CD8-positive, alpha-beta memory T cell (primary cell): ENCODE measurements at places on chromosomes 1 and 21. TPM values are rescaled to one million over a fixed set of nuclear protein-coding genes. Genes with fewer than 3 reads are reported as not detected.

GLIS1 gene
- total RNA-seq, result not detected

DNA sequence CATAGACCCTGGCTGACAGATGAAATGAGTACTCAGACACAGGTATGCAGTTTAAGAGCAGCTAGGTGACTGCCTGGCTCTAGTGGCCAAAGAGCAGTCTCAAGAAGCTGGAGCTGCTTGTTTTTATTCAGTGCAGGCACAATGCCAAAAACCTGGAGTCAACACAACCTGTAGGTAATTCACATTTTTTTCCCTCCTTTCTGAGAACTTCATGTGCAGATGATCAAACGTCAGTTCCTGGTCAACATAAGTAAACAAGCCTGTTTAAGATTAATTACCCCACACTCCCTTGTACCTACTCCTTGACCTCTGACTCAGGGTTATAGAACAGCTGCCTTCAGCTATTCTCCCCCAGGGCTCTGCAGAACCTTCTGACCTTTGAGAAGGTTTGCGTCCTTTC lies 17.3 kb upstream of the ACADM start:
- no peak for DNase-seq

- DNase-seq, result no peak
Measured at GRCh38 chr1:205172729-205173366, 38.7 kb downstream of the DSTYK start.

DNA sequence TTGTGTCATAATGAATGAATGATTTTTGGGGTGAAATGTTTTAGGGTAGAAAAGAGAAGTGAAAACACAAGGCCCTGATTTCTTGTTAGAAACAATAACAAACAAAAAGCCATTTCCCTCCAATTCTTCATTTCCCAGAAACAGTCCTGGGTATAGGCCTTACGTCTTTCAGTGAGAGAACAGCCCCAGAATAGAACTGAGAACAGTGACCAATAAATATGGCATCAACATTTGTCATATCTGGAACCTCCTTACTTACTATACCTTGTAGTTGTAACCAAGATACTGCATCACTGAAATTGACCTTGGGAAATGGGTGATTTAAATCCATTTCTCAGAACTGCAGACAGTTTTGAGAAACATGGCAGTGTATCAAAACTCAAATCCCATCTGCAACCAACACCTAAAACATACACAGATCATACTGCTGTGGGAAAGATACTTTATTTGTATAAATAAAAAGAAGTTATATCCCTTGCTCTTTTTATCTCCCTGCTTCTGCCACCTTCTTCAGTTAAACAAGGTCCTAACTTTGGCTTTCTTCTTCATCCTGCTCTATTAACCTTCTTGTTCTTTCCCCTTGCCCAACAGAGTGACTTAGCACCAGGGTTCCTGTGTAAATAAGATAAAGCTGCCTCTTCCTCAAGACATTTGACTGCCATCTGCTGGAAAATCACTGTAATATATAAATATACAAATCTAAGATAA lies 19.5 kb downstream of the XKR8 start:
- no peak for DNase-seq

DNA sequence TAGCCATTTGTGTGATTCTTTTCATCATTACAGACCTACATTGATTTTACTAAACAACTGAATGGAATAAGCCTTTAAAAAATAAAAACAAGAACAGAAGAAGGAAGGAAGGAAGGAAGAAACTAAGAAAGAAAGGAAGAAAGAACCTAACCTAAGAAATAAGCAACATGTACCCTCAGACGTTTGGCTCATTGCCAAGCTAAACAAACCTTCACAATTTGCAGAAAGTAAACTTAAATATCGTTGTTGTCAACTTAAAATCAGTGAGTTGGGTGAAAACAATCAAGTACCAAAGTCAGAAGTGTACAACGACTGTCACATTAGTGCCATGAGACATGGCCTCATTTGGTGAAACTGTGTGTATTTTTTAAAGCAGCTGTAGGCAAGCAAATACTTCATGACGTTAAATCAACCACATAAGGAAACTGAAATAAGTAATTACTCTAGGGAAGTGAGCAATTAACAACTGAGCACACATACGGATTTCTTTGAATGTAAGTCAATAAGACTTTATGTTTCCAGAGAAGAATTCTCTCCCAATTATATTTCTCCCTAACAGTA lies 313.1 kb upstream of the TMPRSS15 start:
- no peak for DNase-seq

DNA sequence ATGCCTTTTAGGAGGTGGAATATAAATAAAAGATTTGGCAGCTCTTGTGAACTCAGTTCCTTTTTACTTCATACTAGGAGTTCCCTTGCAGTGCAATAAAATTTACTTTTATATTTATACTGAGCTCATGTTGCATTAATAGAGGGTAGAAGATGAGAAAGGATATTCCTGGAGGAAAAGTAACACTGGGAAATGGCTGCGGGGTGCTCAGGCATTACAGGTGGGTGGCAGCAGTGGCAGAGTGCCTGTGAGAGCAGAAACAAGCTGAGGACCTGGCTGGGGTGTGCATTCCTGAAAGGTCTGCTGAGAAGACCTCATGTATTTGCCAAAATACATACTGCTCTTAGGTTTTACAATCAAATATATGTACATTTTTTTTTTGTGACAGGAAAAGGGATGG lies 126.9 kb downstream of the COQ8A start:
- DNase-seq, result no peak

DNA sequence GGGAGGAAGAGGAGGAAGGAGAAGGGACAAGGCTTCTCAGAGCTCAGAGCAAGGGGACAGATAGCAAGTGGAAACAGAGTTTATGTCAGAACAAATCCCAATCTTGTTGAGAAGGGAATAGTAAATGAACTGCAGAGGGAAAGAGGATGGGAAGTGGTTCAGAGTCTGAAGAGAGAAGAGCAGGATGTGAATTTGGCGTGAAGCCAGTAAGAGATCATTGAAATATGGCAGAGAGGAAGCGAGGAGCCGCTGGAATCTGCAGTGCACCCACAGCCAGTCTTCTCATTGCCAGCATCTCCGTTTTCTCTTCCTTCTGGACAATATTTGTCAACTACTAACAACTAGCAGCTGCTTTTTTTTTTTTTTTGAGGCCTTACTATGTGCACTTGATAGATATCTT lies 19.1 kb downstream of the OLFML3 start:
- no peak for DNase-seq

- no peak for DNase-seq
Measured at GRCh38 chr1:21121764-21122471, 54.8 kb downstream of the EIF4G3 start.

DNA sequence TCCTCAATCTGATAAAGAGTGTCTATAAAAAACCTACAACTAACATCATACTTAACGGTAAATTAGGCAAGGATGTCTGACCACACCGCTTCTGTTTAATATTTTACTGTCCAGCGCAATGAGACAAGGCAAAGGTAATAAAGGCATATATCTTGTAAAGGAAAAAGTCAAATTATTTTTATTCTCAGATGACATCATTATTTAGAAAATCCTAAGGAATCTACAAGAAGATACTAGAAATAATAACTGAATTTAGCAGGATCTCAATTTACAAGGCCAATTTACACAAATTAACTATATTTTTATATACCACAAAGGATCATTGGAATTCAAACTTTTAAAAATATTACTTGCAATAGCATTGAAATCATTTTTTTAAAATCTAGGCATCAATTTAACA lies 29.4 kb downstream of the GJA4 start:
- no peak for DNase-seq

GRCh38 chr1:22131062-22131461 lies 11.8 kb downstream of the WNT4 start:
- no peak for DNase-seq

TTC24 gene
- total RNA-seq, result 7.4 TPM

FBXO2 gene
- total RNA-seq, result 2.0 TPM

- no peak for DNase-seq
Measured at GRCh38 chr1:78715181-78715661, 65.6 kb downstream of the IFI44 start.

DNA sequence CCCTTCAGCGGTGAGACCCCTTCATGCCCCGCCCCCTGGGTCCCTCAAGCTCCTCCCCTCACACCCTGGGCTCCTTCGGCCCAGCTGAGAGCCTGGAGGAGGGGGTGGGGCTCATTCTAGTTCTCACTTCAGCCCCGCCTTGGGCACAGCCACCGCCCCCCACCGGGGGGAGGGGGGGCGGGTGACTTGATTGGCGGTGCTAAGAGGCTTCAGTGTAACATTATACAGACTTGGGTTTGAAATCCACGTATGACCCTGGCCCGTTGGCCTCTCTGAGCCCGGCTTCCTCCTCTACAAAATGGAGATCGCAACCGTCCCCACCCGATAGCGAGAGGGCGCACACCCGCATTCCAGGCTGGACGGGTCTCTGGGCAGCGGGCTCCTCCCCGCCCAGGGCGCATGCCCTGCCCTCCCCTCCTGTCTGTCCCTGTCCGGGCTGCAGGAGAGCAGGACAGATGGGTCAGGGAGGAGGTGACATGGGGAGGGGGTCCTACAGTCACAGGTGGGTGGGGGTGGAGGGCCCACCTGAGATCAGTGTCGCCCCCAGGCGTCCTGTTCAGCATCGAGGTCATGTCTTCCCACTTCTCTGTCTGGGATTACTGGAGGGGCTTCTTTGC lies 5.1 kb downstream of the CLCNKB start:
- no peak for DNase-seq

TNFRSF4 gene
- total RNA-seq, result 180 TPM

GRCh38 chr1:211912038-211912437 lies 81.5 kb upstream of the LPGAT1 start:
- no peak for DNase-seq
